ENCODE measurements at places on chromosomes 4 and X.
A peak's percentile ranks its signal among the peaks of the same experiment; 100 is the strongest.

GRCh38 chr4:95255396-95256107, 293.2 kb downstream of the UNC5C start:
- DNase-seq: no peak

DNA sequence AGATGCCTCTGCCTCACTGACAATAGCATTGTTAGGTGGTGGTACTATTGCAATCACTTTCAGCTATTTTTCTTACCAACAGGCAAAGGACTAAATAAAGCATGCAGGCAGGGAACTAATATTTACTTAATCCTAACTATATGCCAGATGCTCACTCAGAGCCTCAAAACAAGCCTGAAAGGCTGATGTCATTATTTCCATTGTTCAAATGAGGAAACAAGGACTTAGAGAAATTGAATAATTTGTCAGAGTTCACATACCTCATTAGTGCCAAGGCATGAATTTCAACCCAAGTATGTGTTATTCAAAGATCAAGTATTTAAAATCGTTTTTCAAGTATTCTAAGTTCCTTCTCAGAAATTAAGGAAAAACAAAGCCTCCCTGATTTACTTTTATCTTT, 374.9 kb upstream of the TECRL start:
- peak; percentile 44 for DNase-seq

GRCh38 chr4:14241574-14241973, 614.0 kb upstream of the BOD1L1 start:
- DNase-seq: no peak

GRCh38 chrX:96182366-96182765, 502.3 kb upstream of the DIAPH2 start:
- DNase-seq: no peak

GRCh38 chr4:11005300-11005699, 320.7 kb upstream of the CLNK start:
- no peak for DNase-seq

- DNase-seq: peak; percentile 47
Measured at GRCh38 chr4:123485601-123486000, 89.0 kb downstream of the SPRY1 start.

Data from NCI-H2171 treated with DMSO at 0.1 percent for 48 hours (cell line).